ENCODE measurements at places on chromosomes 7 and 10. TPM values are rescaled to one million over a fixed set of nuclear protein-coding genes. Genes with fewer than 3 reads are reported as not detected.
A peak's percentile ranks its signal among the peaks of the same experiment; 100 is the strongest.

DNA sequence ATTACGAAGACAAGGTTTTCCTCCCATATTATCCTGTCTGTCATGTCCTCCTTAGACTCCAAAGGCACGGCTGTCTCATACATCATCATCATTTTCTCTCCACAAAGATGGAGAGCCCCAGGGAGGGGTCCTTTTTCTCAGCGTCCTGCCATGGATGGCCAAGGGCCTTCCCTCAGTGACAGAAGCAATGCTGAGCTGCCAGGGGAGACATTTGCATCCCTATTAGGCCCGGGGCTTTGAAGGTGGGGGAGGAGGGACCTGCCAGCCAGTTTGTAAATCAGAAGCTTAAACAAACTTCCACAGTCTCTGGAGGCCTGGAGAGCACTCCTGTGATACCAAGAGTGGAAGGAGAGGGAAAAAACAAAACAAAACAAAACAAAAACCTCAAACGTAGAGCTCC lies 112.4 kb upstream of the ADO start:
- H3K4me3 ChIP-seq, result no peak overlapping the region
- no peaks in the 10 kb centered on the region for H3K36me3 ChIP-seq
- no peaks in the 10 kb centered on the region for H3K27me3 ChIP-seq
- no peak overlapping the region for H3K27ac ChIP-seq
- H3K4me1 ChIP-seq, result no peaks in the 10 kb centered on the region
- DNase-seq, result no peak

DNA sequence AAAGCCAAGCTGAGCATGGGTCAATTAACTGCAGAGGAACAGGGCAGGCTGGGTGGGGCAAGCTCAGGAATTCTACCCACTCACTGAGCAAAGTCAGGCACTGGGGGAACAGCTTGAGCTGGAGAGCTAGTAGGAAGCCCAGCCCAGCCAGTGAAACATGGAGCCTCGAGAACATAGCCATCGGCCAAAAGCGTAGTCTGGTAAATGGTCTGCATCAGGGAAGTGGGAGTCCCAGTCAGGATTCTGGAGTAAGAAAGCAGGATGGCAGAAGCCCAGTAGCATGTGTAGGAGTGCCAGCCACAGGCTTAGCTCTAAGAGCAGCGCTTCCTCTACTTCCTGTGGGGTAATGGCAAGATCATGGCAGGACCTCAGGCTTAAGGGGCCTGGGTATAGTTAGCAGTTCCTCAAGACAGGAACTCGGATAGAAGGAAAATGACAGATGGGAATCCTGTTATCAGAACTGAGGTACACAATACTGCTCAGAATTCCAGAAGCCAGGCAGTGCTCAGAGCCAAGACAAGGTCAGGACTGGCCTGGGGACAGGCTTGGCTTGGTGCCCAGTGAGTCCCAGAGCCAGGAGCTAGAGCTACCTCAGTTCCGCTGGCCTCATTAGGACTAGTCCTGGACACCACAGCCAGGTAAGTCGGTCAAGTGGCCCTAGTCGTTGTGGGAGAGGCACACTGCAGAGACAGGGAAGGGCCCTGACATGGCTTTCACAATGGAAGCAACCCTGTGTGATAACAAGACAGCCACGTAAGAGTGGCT lies 65.4 kb upstream of the MXI1 start:
- no peaks in the 10 kb centered on the region for H3K4me1 ChIP-seq
- H3K36me3 ChIP-seq, result no peaks in the 10 kb centered on the region
- H3K27ac ChIP-seq, result no peak overlapping the region
- H3K27me3 ChIP-seq, result no peaks in the 10 kb centered on the region
- no peak overlapping the region for H3K4me3 ChIP-seq
- DNase-seq, result no peak

- H3K36me3 ChIP-seq, result no peaks in the 10 kb centered on the region
- no peaks in the 10 kb centered on the region for H3K4me1 ChIP-seq
- no peak overlapping the region for H3K4me3 ChIP-seq
These were observed 2.1 kb upstream of the ADAM8 start for GRCh38 chr10:133278577-133279265.

DNA sequence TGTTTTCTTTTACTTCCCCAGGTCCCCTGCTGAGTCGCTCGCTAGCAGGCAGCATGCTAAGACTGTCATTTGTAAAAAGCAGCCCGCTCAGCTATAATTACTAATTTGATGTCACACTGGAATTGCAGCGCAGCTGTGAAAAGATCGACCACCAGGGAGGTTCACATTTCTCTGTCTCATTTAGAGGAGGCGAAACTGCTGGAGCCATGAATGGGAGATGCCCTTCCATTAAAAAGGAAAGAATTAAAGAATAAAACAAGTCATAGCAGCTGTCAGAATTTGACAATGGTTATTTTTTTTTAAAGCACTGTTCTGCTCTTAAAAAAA lies 153.5 kb downstream of the PIP4K2A start:
- DNase-seq, result no peak
- H3K27me3 ChIP-seq, result no peaks in the 10 kb centered on the region
- no peaks in the 10 kb centered on the region for H3K4me1 ChIP-seq
- H3K4me3 ChIP-seq, result no peak overlapping the region
- no peak overlapping the region for H3K27ac ChIP-seq

- H3K27ac ChIP-seq, result no peak overlapping the region
- H3K27me3 ChIP-seq, result no peaks in the 10 kb centered on the region
- H3K36me3 ChIP-seq, result no peaks in the 10 kb centered on the region
- DNase-seq, result no peak
- H3K4me3 ChIP-seq, result no peak overlapping the region
- peaks cover 3% of the 10 kb centered on the region for H3K4me1 ChIP-seq
These were observed 254.6 kb downstream of the TNS3 start for GRCh38 chr7:47327346-47327697.

DNA sequence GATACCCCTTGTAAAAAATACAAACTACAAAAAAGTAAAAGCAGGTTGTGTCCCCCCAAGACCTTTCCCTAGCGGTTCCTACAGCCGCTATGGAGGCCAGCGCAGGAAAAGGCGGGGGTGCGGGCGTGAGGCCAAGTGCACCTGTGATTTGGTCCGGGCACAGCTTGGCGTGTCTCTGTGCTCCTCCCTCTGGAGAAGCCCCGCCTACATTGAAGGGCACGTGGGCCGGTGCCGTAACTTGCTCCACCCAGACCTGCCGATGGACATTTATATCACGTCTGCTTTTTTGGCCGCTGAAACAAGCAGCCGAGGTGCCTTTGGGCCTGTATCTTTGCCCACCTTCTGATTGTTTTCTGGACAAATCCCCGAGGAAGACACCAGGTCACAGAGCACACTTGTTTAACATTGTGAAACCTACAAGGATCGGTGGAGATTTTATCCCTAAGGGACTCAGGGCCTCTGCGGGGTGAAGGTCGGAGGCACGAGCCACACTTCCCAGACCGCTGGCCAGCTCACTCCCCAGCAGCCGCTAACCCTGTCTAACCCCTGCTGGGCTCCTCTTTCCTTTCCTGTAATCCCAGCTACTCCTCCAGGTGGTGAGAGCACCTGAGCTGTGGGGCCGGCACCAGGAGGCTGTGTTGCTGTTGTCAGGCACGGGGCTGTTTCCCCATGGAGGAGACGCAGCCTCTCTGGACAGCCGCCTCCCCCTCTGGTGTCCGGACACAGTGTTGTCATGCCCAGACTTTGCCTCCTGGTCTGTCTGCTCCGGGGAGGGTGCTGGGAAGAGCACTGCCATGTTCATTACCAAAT lies 18.8 kb upstream of the INPP5A start:
- H3K4me3 ChIP-seq, result peak overlapping the region; percentile 33
- peaks cover 41% of the 10 kb centered on the region for H3K4me1 ChIP-seq
- no peaks in the 10 kb centered on the region for H3K36me3 ChIP-seq
- H3K27me3 ChIP-seq, result no peaks in the 10 kb centered on the region
- DNase-seq, result peak; percentile 51
- H3K27ac ChIP-seq, result peak overlapping the region; percentile 95

- H3K27me3 ChIP-seq, result no peaks in the 10 kb centered on the region
- no peaks in the 10 kb centered on the region for H3K4me1 ChIP-seq
- no peak for DNase-seq
- no peak overlapping the region for H3K4me3 ChIP-seq
- H3K27ac ChIP-seq, result no peak overlapping the region
These were observed 429.1 kb downstream of the ACTR3B start for GRCh38 chr7:153188630-153189029.

DNA sequence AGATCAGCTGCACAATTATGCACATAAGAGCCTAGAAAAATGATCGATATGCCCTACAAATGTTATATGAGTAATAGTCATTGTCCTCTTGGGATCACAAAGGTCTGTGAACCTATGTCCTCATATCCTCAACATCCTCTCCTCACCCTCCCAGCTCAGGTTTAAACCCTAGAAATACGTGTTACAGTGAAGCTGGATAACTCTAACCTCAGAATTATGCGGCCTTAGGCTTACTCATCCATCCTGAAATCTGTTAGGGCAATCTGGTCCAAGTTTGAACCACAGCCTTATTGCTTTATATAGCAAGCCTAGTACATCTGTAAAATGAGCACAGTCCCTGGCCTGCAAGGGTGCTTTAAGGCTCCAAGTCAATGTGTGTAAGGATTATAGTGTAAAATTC lies 84.2 kb upstream of the FRMD4A start:
- no peaks in the 10 kb centered on the region for H3K4me1 ChIP-seq
- no peak overlapping the region for H3K4me3 ChIP-seq
- no peak overlapping the region for H3K27ac ChIP-seq
- H3K36me3 ChIP-seq, result no peaks in the 10 kb centered on the region
- peaks cover 27% of the 10 kb centered on the region for H3K27me3 ChIP-seq

DNA sequence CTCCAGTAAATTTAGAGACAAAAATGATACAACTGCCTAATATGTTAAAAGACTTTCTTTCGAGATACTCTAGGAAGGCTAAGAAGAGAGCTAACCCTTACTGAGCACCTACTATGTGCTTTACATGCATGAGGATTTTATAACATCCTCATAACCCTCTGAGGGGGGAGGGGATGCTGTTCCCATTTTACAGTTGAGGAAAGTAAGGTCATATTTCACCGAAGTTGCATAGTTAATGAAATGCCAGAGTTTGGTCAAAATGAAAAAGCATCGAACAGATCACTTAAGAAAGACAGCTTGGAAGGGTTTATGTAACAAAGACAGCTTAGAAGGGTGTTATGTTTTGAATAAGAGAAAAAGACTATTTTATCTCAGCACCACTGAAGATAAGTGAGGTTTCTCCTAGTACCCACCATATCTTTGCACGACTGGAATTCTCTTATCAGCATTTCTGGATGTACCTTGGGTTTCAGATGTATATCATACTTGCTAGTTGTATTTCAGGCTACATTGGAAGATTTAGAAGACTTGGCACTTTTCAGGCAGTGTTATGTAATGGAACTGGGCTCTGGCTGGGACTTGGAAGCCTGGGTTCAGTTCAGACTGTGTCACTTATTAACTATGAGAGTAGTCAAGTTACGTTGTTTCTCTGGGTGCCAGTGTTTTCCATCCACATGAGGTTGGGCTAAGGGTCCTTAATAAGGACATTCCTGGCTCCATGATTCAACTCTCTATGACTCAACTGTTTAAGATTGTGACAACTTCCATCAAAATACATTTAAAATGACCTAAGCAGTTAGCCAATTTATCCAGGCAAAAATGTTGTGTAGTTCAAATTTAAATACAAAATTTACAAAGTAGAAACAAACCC lies 6.0 kb downstream of the RHOBTB1 start:
- H3K27me3 ChIP-seq, result no peaks in the 10 kb centered on the region
- peaks cover 6% of the 10 kb centered on the region for H3K4me1 ChIP-seq
- no peak overlapping the region for H3K4me3 ChIP-seq
- no peak for DNase-seq
- H3K27ac ChIP-seq, result no peak overlapping the region

DNA sequence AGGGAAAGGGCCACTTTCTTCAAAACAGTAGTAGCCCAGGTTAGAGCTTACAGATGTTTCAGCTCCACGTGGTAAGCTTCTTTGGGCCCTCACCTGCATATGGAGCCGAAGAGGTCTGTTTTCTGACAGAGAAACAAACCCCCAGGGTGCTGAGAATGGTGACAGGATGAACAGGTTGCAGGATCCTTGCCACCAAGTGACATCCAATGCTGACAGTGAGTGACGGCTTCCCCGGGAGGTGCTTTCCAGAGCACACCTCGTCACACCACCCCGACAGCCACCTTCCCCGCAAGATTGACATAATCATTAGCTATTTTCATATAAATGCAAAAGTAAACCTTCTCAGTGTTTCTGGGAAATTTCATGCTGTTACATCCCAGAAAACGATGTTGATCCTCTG lies 109.3 kb upstream of the BTBD16 start:
- H3K4me3 ChIP-seq, result no peak overlapping the region
- no peaks in the 10 kb centered on the region for H3K36me3 ChIP-seq
- H3K4me1 ChIP-seq, result no peaks in the 10 kb centered on the region
- no peak for DNase-seq

DNA sequence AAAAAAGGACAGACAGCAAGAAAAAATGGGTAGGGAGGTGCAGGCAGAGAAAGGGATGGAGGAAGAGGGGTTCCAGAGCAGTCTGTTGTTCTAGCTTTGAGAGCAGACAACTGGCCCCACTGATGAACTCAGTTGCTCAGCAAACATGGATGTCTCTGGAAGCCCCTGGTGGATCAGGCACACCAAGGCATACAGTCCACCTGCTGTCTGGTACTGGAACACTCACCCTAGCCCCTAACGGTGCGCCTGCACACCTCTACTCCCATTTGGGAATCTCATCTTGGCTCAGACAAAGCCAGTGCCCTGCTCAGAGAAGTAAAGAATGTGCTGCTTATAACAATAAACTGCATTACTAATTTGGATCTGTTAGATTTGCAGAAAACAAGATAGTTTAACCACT lies 7.7 kb downstream of the MACROH2A2 start:
- H3K4me3 ChIP-seq, result no peak overlapping the region
- no peak for DNase-seq
- H3K4me1 ChIP-seq, result no peaks in the 10 kb centered on the region
- H3K27me3 ChIP-seq, result no peaks in the 10 kb centered on the region
- H3K36me3 ChIP-seq, result no peaks in the 10 kb centered on the region
- H3K27ac ChIP-seq, result no peak overlapping the region

DNA sequence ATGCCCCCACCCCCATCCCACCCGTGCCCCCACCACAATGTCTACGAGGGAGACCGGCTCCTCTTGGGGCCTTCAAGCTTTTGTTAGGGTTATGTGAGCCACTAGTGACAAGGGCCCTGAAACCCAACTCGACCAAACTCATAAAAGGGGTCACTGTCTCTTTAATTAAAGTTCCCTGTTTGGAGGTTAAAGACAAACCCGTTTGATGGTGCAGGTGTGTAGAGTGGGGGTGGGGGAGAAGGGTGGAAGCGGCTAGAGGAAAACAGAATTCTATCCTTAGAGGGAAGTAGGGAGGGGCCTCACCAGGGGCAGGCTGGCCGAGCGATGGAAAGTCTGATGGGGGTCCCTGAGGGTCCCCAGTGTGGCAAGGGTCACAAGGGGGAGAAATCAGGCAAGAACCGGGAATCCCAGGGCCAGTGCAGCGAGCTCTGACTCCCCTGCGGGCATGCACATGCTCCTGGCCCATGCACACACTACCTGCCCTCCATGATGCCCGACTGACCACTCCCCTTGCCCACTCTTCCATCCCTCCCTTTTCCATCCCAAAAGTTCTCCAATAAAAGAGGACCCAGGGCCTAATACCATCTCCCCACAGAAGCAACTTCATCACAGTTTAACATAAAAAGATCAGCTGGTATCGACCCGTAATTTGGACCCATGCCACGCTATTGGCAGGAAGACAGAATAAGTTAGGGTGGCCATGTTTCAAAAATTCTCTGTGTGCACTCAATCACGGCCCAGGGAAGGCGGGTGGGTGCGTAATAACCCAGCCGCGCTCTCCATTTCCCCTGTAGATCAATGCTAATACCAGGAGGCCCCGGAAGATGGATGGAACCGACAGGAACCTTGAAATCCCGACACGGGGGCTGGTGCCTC lies 35.9 kb upstream of the SLF2 start:
- H3K27ac ChIP-seq, result no peak overlapping the region
- H3K4me1 ChIP-seq, result peaks cover 32% of the 10 kb centered on the region
- H3K27me3 ChIP-seq, result no peaks in the 10 kb centered on the region
- H3K4me3 ChIP-seq, result no peak overlapping the region
- no peak for DNase-seq

GATA3 gene
- 2.7 TPM for total RNA-seq

GPC2 gene
- total RNA-seq, result 17.9 TPM

GOLGA7B gene
- total RNA-seq, result 1.0 TPM

SKIDA1 gene
- total RNA-seq, result 0.34 TPM

LGI1 gene
- total RNA-seq, result not detected

GJD4 gene
- not detected for total RNA-seq
